ENCODE measurements at places on chromosomes 1 and 21. TPM values are rescaled to one million over a fixed set of nuclear protein-coding genes. Genes with fewer than 3 reads are reported as not detected.

DNA sequence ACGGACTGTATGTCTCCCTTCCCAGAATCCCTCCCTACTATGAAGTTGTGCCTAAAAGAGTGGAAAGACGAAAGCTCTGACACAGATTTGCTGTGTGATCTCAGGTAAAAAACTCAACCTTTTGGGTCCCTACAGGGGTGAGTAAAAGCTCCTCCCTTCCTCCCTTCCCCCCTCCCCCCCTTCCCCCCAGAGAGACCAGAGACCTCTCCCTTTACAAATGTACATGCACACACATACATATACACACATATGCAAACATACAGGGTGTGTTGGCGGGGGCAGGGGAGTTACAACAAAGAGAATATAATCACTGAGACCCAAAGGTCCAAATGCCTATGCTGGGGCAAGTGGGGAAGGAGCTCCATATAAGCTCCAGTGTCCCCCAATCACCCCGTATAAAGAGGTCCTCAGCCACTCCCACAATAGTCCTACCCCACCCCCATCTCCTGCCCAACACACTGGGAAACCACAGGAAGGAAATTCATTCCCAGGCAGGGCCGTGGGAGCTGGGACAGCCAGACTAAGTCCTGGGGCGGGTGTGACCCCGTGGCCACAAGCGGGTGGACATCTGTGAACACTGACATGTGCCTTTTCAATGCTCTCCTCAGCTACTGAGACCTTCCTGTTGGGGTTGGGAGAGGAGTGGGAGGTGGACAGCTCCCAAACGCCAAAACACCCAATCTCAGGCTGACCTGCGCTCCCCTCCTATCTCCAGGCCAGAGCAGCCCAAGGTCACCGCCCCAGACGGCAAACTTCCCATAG lies 2.0 kb downstream of the MEF2D start:
- DNase-seq: no peak

The SYNC gene
- total RNA-seq: 7.6 TPM

GRCh38 chr1:16116002-16116401 lies 39.9 kb downstream of the EPHA2 start:
- DNase-seq: no peak

GRCh38 chr1:193036337-193037047 lies 22.7 kb downstream of the UCHL5 start:
- no peak for DNase-seq

The CHI3L1 gene
- total RNA-seq: 0.79 TPM

GRCh38 chr1:78240191-78240590 lies 194.4 kb downstream of the GIPC2 start:
- no peak for DNase-seq

- DNase-seq: no peak
Measured at GRCh38 chr1:46062651-46063319, 69.6 kb downstream of the PIK3R3 start.

The WNT9A gene
- 7.3 TPM for total RNA-seq

GRCh38 chr1:17405898-17406759 lies 33.3 kb downstream of the RCC2 start:
- DNase-seq: peak; percentile 45

DNA sequence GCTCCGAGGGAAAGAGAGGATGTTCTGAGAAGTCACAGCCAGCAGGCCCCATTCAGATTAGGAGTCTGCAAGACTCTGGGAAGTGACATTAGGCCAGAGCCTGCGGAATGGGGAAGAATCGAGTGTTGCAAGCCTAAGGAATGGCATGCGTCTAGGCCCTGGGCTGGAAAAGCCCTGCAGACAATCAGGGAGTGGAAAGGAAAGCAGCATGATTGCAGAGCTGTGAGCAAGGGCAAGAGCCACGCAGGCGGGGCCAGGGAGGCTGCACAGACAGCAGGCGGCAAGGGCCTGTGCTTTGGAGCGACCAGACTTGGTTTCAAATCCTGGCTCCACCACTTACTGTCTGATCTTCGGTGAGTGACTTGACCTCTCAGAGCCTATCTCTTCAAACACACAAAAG lies 118.2 kb downstream of the RRAGC start:
- no peak for DNase-seq
